ENCODE measurements at places on chromosomes 12 and 14. TPM values are rescaled to one million over a fixed set of nuclear protein-coding genes. Genes with fewer than 3 reads are reported as not detected.

DNA sequence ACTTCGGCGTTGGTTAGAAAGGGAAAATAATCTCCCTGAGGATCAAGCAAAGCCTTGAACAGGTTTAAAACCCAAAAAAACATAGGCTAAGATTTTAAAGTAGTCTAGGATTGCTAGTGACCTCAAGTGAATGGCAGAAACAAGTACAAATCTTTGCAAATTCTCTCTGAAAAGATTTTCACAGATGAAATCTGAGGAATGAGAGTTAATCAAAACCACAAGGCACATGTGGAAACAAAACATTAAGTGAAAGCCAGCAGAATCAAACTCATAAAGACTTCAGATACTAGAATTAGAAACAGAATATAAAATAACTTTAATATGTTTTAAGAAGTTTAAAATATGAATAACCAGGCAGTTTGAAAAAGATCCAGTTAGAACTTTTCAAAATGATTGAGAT, 52.2 kb upstream of the CFL2 start:
- no peak for ATAC-seq

DNA sequence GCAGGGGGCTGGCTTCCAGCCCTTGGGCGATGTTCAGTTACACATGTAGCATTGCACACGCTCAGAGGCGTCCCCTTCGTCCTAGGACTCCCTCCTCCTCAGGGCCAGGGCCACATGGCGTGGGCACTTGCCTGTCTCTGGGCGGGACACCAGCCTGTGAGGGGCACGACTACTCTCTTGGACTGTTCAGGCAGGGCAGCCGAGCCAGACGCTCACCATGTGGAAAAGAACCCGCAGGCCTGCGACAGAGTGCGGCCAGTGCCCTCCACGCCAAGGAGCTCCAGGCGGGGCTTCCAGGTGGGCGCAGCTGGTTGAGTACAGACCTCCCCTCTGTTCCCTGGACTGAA, 20.9 kb downstream of the MTA1 start:
- ATAC-seq, result no peak

DNA sequence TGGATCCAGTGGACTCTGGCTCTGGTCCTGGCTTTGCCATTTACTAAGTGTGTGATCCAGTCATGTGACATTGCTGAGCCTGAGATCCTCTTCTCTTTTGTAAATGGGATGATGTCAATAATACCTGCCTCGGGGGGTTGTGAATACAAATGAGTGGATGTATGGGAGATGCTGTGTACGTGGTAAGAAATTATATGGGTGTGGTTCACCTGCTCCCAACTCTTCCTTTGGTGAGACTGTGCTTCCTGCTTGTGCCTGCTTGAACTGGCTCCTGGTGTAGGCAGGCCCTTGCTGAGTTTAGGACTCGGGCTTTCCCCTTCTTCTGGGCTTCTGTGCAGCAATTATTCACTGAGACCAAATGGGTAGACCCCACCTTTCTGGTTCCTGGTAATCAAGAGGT, 189.5 kb upstream of the FRMD6 start:
- ATAC-seq, result no peak

GRCh38 chr12:45406988-45407850, 191.3 kb downstream of the ANO6 start:
- ATAC-seq, result no peak

DNA sequence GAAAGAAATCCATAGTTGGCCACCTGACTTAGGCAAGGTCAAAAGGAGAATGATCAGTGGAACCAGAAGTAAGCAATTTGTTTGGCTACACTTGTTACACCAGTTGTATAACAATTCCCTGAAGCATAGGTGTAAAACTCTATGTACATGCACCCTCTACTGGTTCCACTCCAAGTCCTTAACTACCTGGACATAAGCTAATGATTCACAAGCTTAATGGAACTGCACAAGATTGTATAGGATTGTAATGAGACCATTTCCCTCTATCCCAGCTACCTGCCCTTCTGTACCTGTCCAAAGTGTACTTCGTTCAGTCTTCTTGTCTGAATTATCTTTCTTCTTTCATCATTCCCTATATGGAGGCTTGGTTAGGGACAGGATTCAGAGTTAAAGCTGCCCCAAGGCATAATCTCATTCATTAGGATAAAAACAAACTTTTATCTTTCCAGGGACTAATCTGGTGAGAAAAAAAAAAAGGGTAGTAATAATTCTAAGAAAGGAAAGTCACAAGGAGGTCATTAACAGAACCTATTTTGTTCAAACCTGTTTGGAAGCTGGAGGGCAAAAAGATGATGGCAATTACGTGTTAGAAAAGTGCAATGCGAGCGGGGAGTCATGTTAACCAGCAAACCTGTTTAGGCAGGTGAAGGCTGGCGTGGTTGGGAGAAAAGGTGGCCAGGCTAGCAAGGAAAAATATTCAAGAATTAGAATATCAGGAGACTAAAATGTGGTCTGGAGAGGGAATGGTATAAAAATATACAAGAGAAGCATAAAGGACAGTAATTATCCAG, 2.8 kb upstream of the TMEM52B start:
- ATAC-seq, result no peak

PRH2 gene
- 1.7 TPM for total RNA-seq

MMP19 gene
- 0.88 TPM for total RNA-seq

YEATS4 gene
- 29.3 TPM for total RNA-seq

SERPINA3 gene
- total RNA-seq, result 0.38 TPM

DNA sequence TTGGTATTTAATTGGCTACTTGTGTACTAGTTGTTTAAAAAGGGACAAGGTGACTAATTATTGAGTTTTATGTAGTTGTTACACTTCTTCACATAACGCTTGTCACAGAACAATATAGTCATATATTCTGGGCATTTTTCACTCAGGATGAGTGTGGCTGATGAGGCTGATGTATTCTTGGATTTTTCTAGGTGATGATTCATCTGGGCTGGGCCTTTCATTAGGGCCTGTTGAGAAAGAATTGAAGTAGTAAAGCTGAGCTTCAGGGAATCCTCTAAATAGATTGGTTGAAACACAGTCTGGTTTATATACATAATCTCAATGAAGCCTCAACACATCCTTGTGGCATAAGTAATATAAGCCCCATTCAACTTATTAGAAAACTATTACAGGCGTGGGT, 445.7 kb downstream of the DAD1 start:
- ATAC-seq, result no peak

DNA sequence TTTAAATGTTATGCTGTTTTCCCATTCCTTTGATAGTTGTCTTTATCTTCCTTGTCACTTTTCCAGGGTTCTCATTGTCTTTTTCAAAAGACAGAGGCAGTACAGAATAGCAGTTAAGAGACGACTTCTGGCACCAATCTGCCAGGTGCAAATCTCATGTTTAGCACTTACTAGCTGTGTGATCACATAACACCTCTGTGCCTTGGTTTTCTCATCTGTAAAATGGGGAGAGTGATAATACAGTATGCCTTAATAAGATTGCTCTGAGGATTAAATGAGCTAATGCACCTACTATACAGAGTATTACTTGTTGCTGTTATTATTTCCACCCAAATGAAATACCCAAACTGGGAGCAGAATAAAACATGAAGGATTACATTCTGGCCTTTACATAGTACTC, 4.8 kb downstream of the GPR135 start:
- ATAC-seq, result no peak

TMEM253 gene
- 0.78 TPM for total RNA-seq

SUOX gene
- 18.0 TPM for total RNA-seq

P2RX2 gene
- not detected for total RNA-seq

DNA sequence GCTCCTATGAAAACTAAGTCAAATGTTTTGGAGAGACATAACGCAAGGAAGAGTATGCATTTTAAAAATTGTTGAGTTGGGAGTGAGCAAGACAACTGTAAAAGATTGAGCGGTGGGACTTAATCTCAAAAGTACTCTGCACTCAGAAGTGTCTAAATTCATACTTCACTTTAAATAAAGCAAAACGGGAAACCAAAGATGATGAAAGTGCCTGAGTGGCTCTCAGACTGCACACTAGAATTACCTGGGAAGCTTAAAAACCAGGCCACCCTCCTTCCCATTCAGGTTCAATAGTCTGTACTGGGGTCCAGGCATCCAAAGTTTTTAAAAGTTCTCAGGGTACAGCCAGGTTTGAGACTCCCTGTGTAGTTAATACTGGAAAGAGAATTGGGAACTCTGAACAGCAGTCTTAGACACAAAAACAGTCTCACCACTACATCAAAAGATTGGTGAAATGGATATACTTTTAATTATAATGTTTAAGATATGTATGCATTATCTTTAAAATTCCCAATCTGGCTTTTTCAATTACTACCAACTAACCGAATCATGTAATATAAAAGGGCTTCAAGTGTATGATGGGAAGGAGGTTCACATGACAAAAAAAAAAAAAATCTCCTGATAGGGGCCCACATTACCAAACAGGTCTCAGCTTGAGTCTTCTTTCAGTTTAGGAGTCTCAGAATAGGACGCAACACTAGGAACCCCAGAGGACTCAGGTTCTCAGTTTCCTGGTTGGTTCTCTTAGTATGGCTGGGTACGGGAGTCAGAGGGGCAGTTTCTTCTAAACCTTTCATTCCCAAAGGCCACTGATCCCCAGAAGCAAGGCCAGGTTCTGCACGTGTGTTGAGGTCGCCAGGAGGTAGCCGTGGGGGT, 1.0 kb downstream of the HOMEZ start:
- no peak for ATAC-seq

All from motor neuron (in vitro differentiated cells).